Activated T-cell treated with anti-CD3 and anti-CD28 coated beads, Interleukin-2, amount 50 U/mL, for 72 hours (primary cell): ENCODE measurements at places on chromosomes 4 and X. TPM values are rescaled to one million over a fixed set of nuclear protein-coding genes. Genes with fewer than 3 reads are reported as not detected.

The SUPT20HL1 gene
- total RNA-seq: not detected

The CFAP99 gene
- not detected for total RNA-seq

The NPFFR2 gene
- not detected for total RNA-seq

The GAGE12F gene
- not detected for total RNA-seq

The ATP8A1 gene
- 51.7 TPM for total RNA-seq

The PALLD gene
- 16.7 TPM for total RNA-seq

The ADGRL3 gene
- total RNA-seq: not detected

The FRG2 gene
- not detected for total RNA-seq

The TLR1 gene
- 1.9 TPM for total RNA-seq

The FAM156B gene
- total RNA-seq: 14.6 TPM

The NDST4 gene
- not detected for total RNA-seq

The DRD5 gene
- total RNA-seq: not detected

GRCh38 chrX:153836921-153837320 is 6.6 kb upstream of the PDZD4 start:
- no peak for DNase-seq
- H3K27me3 ChIP-seq: peaks cover 17% of the 10 kb centered on the region
- no peak overlapping the region for H3K4me3 ChIP-seq
- H3K4me1 ChIP-seq: no peaks in the 10 kb centered on the region

GRCh38 chr4:41426539-41426938 is 111.4 kb upstream of the LIMCH1 start:
- H3K4me1 ChIP-seq: no peaks in the 10 kb centered on the region
- no peak overlapping the region for H3K27ac ChIP-seq
- H3K36me3 ChIP-seq: no peaks in the 10 kb centered on the region
- H3K27me3 ChIP-seq: no peaks in the 10 kb centered on the region

DNA sequence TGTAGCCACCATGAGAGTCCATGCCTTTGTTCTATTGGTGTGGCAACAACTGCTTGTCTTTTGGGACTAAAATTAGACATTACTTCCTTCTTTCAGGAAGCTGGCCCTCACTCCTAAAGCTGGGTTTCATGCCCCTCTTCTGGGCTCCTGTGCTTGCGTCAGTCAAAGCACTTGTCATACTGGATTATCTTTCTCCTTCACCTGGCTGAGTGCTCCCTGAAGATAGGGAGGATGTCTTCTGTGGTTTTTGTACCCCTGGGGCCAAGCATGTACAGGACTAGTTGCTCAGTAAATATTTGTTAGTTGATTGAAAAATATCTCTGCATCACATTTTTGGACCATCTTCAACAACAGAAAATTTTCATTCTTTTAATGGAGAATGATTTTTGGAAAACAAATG is 26.1 kb upstream of the LONRF3 start:
- DNase-seq: no peak
- no peak overlapping the region for H3K27ac ChIP-seq
- H3K27me3 ChIP-seq: peaks cover 3% of the 10 kb centered on the region
- H3K4me3 ChIP-seq: no peak overlapping the region
- H3K36me3 ChIP-seq: no peaks in the 10 kb centered on the region

GRCh38 chrX:64188901-64189300 is 16.6 kb downstream of the AMER1 start:
- H3K4me3 ChIP-seq: no peak overlapping the region
- no peak overlapping the region for H3K27ac ChIP-seq
- no peak for DNase-seq
- no peaks in the 10 kb centered on the region for H3K4me1 ChIP-seq

DNA sequence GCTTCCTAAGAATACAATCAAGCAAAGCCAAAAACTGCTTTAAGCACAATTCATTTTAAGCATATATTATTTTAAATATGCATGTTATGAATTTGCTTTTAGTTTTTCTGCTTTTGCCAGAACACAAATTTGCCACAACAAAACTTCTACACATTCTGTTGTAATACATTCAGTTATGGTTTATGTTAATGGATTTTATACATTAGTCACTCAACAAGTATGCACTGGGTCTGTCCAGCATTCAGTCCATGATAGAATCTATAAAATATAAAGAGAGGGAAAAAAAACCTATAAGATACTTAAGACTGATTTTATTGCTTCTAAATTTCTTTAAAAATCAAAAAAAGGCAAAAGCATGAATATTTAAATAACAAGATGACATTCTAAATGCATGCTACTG is 22.2 kb downstream of the IQCM start:
- H3K4me1 ChIP-seq: no peaks in the 10 kb centered on the region
- no peak overlapping the region for H3K4me3 ChIP-seq
- H3K27me3 ChIP-seq: no peaks in the 10 kb centered on the region
- H3K27ac ChIP-seq: no peak overlapping the region
- no peaks in the 10 kb centered on the region for H3K36me3 ChIP-seq

DNA sequence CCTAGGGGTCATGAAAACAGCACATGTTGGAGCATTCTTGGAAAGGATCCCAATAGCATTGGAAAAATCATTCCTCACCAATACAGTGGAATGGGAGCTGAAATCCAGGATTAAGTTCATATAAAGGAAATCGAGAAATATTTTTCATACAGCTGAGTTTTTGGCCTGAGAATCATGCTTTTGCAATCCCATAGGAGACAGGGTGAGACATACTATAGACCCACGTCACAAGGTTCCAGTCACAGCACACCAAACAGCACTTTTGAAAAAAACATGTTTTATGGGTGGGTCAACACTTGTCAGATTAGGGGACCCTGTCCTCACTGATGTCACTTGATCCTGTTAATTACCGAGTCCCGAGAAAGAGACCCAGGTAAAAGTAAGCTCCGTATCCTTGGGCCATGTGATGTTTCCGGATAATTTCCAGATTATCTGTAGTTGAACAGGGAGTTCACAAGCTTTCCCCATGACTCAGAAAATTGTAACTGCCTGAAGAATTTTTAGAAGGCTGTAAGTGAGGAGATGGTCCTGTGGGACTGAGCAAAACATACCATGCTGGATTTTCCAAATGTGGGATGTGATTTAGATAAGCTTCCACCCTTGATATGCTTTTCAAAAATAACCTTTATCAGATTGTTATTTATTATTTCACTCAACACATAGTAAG is 80.9 kb upstream of the TLR3 start:
- no peak overlapping the region for H3K4me3 ChIP-seq
- H3K27ac ChIP-seq: no peak overlapping the region

DNA sequence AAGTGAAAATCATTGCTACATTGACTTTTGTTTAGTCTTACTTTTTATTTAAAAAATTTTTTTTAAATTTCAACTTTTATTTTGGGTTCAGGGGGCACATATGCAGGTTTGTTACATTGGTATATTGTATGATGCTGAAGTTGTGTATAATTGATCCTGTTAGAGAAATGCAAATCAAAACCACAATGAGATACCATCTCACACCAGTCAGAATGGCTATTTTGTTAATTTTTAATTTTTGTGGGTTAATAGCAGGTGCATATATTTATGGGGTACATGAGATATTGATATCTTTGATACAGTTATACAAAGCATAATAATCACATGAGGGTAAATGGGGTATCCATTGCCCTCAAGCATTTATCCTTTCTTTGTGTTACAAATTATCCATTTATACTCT is 34.1 kb downstream of the RBMX2 start:
- H3K36me3 ChIP-seq: no peaks in the 10 kb centered on the region
- H3K4me3 ChIP-seq: no peak overlapping the region
- H3K27me3 ChIP-seq: peaks cover 19% of the 10 kb centered on the region
- H3K4me1 ChIP-seq: no peaks in the 10 kb centered on the region
- no peak for DNase-seq

- DNase-seq: no peak
- no peak overlapping the region for H3K27ac ChIP-seq
- H3K4me3 ChIP-seq: no peak overlapping the region
- H3K27me3 ChIP-seq: peaks cover 7% of the 10 kb centered on the region
- no peaks in the 10 kb centered on the region for H3K36me3 ChIP-seq
Observed at GRCh38 chr4:169246957-169247396, 23.8 kb downstream of the SH3RF1 start.

- H3K27me3 ChIP-seq: peaks cover 26% of the 10 kb centered on the region
- peaks cover 6% of the 10 kb centered on the region for H3K36me3 ChIP-seq
- H3K4me1 ChIP-seq: peaks cover 18% of the 10 kb centered on the region
- DNase-seq: peak; percentile 6
Observed at GRCh38 chr4:18020145-18020670, 1.3 kb downstream of the LCORL start.

DNA sequence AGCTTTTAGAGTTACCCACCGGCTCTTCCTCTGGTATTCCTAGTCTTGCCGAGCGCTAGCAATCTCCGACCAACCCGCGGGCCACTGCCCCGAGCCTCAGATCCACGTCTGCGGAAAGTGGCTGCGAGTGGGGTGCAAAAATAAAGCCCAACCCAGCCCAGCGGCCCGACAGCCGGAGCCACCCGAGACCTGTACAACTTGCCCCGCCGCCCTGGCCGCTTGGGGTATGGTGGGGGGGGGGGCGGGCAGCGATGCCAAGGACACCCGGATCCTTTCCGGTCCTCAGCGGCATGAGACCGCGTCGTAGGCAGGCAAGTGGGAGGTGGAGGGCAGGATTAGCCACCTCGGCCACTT is 1.6 kb downstream of the SLITRK4 start:
- H3K4me3 ChIP-seq: no peak overlapping the region
- no peak overlapping the region for H3K27ac ChIP-seq
- H3K27me3 ChIP-seq: peaks cover 35% of the 10 kb centered on the region

- no peaks in the 10 kb centered on the region for H3K4me1 ChIP-seq
- no peak for DNase-seq
- no peak overlapping the region for H3K4me3 ChIP-seq
- H3K27ac ChIP-seq: no peak overlapping the region
- H3K27me3 ChIP-seq: peaks cover 26% of the 10 kb centered on the region
Observed at GRCh38 chrX:44003975-44004374, 30.8 kb upstream of the NDP start.

DNA sequence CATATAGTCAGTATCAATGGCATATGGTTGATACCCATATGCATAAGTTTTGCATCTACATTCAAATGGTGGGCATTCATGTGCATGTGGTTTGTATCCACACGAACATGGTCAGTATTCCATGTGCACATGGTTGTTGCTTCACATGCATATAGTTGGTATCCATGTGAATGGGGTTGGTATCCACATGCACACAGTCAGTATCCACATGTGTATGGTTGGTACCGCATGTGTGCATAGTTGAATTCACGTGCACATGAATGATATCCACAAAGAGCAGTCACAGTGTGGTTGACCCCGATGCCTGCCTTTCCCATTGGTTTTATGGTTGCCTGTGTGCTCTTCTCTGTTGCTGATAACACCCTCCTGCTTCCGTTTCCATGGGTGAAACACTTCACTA is 427.9 kb downstream of the STIM2 start:
- no peaks in the 10 kb centered on the region for H3K4me1 ChIP-seq
- H3K27ac ChIP-seq: no peak overlapping the region

DNA sequence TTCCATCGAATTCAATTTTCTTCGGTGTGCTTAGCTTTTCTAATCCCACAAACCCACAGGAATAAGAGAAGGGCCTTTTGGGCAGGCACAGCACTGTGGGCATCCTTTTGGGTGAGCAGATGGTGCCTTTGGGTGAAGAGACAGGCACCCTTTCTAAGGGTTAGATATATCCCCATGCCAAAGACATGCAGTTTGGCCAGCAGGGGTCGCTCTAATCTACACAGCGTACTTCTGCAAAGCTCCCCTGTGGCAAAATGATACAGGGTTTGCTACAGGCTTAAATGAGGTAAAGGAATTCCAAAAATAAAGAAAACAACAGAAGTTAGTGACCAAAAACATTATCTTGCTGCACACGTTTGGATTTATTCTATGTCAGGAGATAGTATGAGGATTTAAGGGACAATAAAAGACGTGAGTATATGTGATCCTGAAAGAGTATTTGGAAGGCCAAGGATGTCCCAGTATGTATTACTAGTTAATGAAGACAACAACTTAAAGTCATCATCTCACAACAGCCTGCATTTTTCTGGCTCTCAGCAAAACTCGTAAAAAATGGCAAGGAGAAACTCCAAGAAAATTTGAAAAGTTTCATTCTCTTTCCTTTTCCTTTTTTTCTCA is 49.5 kb downstream of the PHEX start:
- H3K27ac ChIP-seq: peak overlapping the region; percentile 30
- no peaks in the 10 kb centered on the region for H3K36me3 ChIP-seq
- peaks cover 9% of the 10 kb centered on the region for H3K27me3 ChIP-seq
- H3K4me3 ChIP-seq: no peak overlapping the region

DNA sequence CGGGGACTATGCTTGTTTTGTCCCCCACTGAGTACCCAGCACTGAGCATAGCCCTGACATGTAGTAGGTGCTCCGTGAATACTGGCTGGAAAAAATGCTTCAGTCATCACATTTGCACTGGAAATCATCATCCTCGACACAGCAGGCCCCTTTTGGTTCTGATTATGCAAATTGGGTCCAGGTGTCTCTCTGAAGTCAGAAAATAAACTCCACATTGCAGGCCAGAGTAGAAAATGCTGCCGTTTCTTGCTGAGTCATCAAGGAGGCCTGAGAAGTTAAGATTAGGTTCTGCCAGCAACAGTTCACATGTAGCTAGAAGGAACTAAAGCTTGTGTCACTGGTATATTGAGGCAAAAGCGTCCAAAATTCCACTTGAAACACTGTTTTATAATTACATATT is 15.0 kb upstream of the STK32B start:
- no peak for DNase-seq
- H3K4me1 ChIP-seq: peaks cover 7% of the 10 kb centered on the region
- H3K27ac ChIP-seq: no peak overlapping the region
- H3K36me3 ChIP-seq: no peaks in the 10 kb centered on the region

DNA sequence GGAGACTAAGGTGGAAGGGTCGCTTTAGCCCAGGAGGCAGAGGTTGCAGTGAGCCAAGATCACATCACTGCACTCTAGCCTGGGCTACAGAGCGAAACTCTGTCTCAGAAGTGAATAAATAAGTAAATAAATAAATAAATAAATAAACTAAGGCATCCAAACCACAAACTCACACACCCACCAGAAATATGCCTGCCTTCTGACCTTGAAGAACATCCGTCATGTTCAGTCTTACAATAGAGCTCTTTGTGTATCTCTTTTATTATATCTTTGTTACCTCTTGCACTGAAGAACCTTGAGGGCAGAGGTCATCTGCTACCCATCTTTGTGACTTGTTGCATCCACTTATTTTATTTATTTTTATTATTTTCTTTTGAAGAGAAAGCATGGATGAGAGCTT is 71.6 kb downstream of the PRRG1 start:
- no peak overlapping the region for H3K4me3 ChIP-seq
- no peaks in the 10 kb centered on the region for H3K4me1 ChIP-seq
- DNase-seq: no peak
- no peaks in the 10 kb centered on the region for H3K27me3 ChIP-seq

GRCh38 chrX:69015156-69015555 is 150.1 kb downstream of the PJA1 start:
- no peak overlapping the region for H3K27ac ChIP-seq
- no peak for DNase-seq
- no peak overlapping the region for H3K4me3 ChIP-seq
- H3K4me1 ChIP-seq: no peaks in the 10 kb centered on the region
- H3K36me3 ChIP-seq: no peaks in the 10 kb centered on the region
- peaks cover 13% of the 10 kb centered on the region for H3K27me3 ChIP-seq

GRCh38 chrX:3262901-3263300 is 83.6 kb downstream of the MXRA5 start:
- no peaks in the 10 kb centered on the region for H3K27me3 ChIP-seq
- no peak overlapping the region for H3K27ac ChIP-seq
- peaks cover 1% of the 10 kb centered on the region for H3K36me3 ChIP-seq
- peaks cover 6% of the 10 kb centered on the region for H3K4me1 ChIP-seq
- no peak for DNase-seq
